T-helper 17 cell (primary cell): ENCODE measurements at places on chromosomes 7 and 10. TPM values are rescaled to one million over a fixed set of nuclear protein-coding genes. Genes with fewer than 3 reads are reported as not detected.

ZNF467 gene
- 3.3 TPM for total RNA-seq

DNA sequence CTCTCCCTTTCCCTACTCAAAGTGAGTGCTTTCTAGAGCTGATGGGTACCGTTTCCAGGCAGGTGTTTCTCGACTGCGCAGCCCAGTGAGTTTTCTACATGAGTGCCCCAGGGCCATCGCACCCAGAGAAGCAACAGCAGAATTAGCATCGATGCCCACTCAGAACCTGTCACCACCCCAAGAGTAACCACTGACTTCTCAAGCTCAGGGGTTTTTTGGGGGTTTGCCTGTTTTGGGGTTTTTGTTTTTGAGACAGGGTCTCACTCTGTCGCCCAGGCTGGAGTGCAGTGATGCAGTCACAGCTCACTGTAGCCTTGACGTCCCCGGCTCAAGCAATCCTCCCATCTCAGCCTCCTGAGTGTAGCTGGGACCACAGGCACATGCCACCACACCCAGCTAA, 25.7 kb downstream of the SNX8 start:
- H3K36me3 ChIP-seq: no peaks in the 10 kb centered on the region
- no peak overlapping the region for H3K4me3 ChIP-seq
- no peak for DNase-seq
- peaks cover 4% of the 10 kb centered on the region for H3K4me1 ChIP-seq
- no peak overlapping the region for H3K27ac ChIP-seq

WASL gene
- total RNA-seq: 9.5 TPM

TAS2R41 gene
- 0.99 TPM for total RNA-seq

- DNase-seq: no peak
- no peaks in the 10 kb centered on the region for H3K27me3 ChIP-seq
- no peaks in the 10 kb centered on the region for H3K4me1 ChIP-seq
- H3K27ac ChIP-seq: no peak overlapping the region
- no peaks in the 10 kb centered on the region for H3K36me3 ChIP-seq
- no peak overlapping the region for H3K4me3 ChIP-seq
Measured at GRCh38 chr10:52390388-52390787, 76.3 kb downstream of the DKK1 start.

GRCh38 chr7:48087349-48087748, 1.7 kb upstream of the UPP1 start:
- H3K36me3 ChIP-seq: peaks cover 2% of the 10 kb centered on the region
- DNase-seq: no peak

CALHM1 gene
- total RNA-seq: not detected

DNA sequence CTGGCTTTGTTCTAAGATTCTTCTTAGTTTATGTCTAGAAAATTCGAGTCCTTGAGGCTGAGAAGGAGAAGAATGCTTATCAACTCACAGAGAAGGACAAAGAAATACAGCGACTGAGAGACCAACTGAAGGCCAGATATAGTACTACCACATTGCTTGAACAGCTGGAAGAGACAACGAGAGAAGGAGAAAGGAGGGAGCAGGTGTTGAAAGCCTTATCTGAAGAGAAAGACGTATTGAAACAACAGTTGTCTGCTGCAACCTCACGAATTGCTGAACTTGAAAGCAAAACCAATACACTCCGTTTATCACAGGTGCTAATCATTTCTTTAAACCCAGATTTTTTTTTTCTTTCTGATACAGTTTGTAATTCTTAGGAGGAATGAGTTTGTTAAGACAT, 6.7 kb downstream of the CEP55 start:
- peak overlapping the region; percentile 70 for H3K27ac ChIP-seq
- H3K4me3 ChIP-seq: peak overlapping the region; percentile 80
- peaks cover 23% of the 10 kb centered on the region for H3K4me1 ChIP-seq
- DNase-seq: no peak

LRRC18 gene
- total RNA-seq: not detected

- H3K4me1 ChIP-seq: no peaks in the 10 kb centered on the region
- H3K27me3 ChIP-seq: no peaks in the 10 kb centered on the region
- no peak overlapping the region for H3K27ac ChIP-seq
- H3K4me3 ChIP-seq: no peak overlapping the region
- no peak for DNase-seq
- H3K36me3 ChIP-seq: no peaks in the 10 kb centered on the region
Measured at GRCh38 chr7:67673861-67674260, 677.2 kb downstream of the TYW1 start.

DNA sequence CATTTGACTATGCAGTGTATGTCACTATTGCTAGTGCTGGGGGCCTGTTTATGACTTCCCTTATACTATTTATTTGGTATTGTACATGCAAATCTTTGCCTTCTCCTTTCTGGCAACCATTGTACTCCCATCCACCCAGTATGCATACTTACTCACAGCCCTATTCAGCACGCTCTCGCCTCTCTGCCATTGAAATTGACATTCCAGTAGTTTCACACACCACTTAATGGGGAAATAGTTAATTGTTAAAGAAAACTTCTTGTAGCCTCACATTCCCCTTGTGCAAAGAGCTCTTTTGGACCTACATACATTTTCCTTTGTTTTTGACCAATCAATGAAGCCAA, 9.9 kb downstream of the CLDN12 start:
- no peak overlapping the region for H3K4me3 ChIP-seq
- no peaks in the 10 kb centered on the region for H3K27me3 ChIP-seq
- H3K36me3 ChIP-seq: peaks cover 2% of the 10 kb centered on the region
- H3K4me1 ChIP-seq: peaks cover 4% of the 10 kb centered on the region
- no peak overlapping the region for H3K27ac ChIP-seq

HELLS gene
- 22.1 TPM for total RNA-seq

- H3K36me3 ChIP-seq: peaks cover 5% of the 10 kb centered on the region
- no peak overlapping the region for H3K27ac ChIP-seq
- H3K4me3 ChIP-seq: no peak overlapping the region
- H3K4me1 ChIP-seq: peaks cover 5% of the 10 kb centered on the region
- no peaks in the 10 kb centered on the region for H3K27me3 ChIP-seq
Measured at GRCh38 chr10:67924136-67924535, 39.7 kb downstream of the SIRT1 start.

- H3K27ac ChIP-seq: peak overlapping the region; percentile 3
- no peaks in the 10 kb centered on the region for H3K27me3 ChIP-seq
- H3K4me1 ChIP-seq: peaks cover 6% of the 10 kb centered on the region
- H3K36me3 ChIP-seq: peaks cover 2% of the 10 kb centered on the region
- no peak overlapping the region for H3K4me3 ChIP-seq
Measured at GRCh38 chr7:114821030-114821900, 100.6 kb upstream of the MDFIC start.

DNA sequence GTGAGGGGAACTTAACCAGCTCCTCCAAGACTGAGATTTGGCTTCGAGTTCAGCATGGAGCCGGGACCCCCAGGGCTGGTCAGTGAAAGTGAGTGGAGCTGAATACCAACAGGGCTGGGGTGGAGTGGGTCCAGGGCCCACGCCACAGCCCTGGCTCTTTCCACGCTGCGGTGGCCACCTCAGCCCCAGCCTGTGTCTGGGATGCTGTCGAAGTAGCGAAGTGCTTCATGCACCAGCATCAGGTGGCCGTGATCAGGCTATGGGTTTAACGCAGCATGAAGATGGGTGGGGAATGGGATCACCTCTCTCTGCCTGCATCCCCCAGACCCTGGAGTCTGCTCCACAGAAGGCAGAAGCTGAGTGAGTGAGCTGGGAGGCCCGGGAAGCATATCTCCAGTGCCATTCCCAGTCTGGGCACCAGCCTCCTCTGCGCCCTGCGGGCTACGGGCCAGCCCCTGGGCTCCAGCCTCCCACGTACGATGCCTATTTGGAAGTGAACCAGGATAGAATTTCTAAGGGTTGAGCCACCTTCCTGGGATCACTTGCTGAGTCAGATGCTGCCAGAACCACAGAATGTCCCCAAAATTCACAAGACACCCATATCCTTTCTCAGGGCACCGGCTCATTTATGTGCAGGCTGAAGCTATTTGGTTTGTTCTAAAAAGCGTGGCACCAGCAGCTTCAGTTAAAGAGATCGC, 131.1 kb upstream of the CHST15 start:
- H3K4me3 ChIP-seq: no peak overlapping the region
- no peak for DNase-seq
- H3K36me3 ChIP-seq: no peaks in the 10 kb centered on the region
- H3K4me1 ChIP-seq: peaks cover 9% of the 10 kb centered on the region
- peaks cover 14% of the 10 kb centered on the region for H3K27me3 ChIP-seq

NUDT13 gene
- total RNA-seq: 0.86 TPM
